Inflammatory macrophage treated with lipopolysaccharide for 1 hour (primary cell): ENCODE measurements at places on chromosomes 6 and 20.

- peak; percentile 56 for DNase-seq
Measured at GRCh38 chr20:34475979-34476736, 40.1 kb upstream of the DYNLRB1 start.

GRCh38 chr6:103908898-103909297 lies 950.8 kb downstream of the HACE1 start:
- no peak for DNase-seq

DNA sequence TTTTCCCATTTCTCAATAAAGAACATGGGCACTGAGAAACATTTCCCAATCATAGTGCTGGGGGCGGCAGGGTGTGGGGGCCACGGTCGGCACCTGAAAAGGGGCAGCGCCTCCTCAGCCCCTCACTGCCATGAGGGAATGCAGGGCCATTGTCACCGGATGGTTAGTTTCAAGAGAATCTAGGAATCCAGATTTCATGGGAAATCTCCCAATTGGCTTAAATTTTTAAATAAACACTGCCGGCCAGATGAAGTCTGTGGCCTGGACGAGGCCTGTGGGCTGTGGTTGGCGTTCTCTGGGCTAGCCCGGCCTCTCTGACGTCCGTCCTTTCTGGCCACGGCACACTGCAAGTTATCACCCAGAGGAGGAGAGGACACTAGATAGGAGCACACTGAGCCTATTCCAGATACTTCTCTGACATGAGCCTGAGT lies 25.6 kb downstream of the MANBAL start:
- no peak for DNase-seq

DNA sequence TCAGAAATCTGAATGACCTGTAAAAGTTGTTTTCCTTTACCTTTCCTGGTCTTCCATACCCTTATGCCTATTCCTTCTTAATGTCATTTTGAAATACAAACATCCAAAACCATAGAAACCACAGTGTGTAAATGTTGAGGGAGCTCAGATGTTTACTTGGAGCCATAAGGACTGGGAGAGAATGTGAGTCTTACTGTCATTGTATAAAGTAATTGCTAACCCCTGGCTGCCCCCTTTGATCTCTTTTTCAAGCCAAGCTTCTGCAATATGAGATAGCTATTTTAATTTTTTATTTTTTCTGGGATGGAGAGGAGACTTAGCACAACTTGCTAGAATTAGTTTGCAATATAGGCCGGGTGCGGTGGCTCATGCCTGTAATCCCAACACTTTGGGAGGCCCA lies 124.4 kb upstream of the AKIRIN2 start:
- no peak for DNase-seq

DNA sequence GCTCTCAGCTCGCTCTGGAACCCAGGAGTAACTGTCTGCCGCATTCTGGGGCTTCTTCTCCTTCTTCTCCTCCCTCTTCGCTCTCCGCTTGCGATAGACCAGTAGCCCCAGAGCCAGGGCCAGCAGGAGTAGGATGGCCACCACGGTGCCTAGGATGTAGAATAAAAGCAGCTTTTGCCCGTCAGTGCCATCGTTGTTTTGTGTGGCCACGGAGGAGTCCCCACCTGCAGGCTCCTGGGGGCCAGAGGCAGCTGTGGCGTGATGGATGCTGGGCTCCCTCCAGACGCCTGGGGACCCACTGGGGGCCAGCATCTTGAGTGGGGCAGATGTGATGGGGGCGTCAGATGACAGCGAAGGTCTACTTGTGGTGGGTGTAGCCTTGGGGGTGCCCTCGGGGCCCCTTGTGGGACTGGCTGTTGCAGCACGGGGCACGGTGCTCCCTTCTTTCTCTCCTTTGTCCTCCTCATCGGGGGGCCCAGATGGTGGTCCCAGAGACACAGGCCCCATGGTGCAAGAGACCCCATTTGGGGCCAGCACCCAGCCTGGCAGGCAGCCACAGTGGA lies 1.8 kb downstream of the CD93 start:
- DNase-seq = no peak

DNA sequence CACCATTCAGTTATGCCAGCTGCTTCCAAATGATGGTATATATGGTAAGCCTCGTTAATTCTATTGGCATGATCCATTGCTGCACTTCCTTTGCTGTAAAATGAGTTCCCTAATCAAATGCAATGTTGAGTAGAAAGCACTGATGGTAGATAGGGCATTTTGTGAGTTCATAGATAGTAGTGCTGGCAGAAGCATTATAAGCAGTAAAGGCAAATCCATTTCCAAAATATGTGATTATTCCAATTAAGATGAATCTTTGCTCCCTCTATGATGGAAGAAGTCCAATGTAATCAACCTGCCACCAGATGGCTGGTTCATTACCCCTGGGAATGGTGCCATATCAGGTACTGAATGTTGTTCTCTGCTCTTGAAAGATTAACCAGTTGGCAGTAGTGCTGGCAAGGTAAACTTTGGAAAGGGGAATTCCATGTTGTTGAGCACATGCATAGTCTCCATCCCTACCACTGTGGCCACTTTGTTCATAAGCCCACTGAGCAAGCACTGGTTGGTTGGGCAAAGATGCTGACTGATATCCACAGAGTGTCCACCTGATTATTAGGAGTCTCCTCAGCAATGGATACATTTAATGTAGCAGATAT lies 5.6 kb upstream of the TBPL1 start:
- DNase-seq = no peak

- no peak for DNase-seq
Measured at GRCh38 chr20:34090645-34091044, 21.4 kb downstream of the EIF2S2 start.

GRCh38 chr20:47352332-47353238 lies 3.9 kb downstream of the ZMYND8 start:
- no peak for DNase-seq

DNA sequence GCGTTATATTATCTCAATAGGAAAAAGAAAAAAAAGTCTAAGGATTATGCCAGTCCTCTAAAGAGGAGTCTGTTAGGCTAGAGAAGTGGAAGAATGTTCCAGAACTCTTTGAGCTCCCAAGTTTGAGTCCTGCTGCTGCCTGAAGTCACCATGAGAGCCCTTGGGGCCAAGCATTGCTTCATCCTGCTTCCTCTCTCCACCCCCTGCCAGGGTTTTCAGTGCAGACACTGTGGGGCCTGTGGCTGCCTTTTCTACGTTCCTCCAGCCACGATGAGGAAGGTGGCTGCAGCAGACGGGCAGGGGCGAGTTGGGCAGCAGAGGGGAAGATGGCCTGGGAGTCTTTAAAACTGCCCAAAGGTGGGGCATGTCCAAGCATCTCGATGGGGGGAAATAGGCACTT lies 214.4 kb upstream of the KCNG1 start:
- DNase-seq = no peak

DNA sequence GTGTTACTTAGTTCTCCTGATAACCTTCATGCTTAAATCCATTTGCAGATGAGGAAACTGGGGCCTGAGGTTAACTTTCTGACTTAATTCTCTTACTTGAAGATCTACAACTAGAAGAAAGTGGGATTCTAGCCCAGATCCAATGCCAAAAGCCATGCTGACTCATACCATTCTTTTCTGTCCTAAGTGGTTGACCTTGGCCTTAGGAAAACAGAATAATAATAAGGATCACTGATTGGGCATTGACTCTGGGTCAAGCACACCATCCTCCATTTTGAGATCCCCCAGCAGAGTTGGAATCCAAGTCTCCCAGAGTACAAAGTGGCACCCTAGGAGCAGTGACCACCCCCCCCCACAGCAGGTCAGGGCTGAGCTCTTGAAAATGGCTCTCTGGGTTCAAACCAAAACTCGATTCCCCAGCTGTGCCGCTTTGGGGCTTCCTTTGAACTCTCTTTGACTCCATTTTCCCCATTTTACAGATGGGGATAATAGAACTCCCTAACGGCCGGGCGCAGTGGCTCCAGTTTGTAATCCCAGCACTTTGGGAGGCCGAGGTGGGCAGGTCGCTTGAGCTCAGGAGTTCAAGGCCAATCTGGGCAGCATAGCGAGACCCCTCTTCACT lies 12.8 kb upstream of the ZNF217 start:
- DNase-seq = no peak

GRCh38 chr6:7180751-7181150 lies 73.0 kb downstream of the RREB1 start:
- DNase-seq = no peak

DNA sequence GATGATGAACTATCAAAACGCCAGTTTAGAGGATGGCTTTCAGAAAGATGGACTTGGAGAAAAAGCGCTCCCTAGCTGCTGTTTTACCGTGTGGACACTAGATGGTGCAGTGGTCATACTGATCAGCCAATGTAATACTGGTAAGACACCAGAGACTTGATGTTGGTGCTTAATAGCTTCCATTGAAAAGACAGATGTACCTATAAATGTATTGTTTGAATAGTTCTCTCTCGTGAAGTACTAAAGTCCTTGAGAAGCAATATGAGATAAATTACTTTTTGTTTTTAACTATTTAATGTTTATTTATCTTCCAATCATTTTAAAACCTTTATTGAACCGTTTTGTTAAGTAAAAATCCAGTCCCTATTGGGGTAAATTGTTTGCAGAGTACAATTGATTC lies 63.9 kb upstream of the FUCA2 start:
- peak; percentile 62 for DNase-seq

GRCh38 chr20:35446356-35447078 lies 8.5 kb upstream of the GDF5 start:
- DNase-seq = no peak

- no peak for DNase-seq
Measured at GRCh38 chr20:60361761-60362395, 403.7 kb downstream of the CDH26 start.
